AML-193 (cell line): ENCODE measurements at places on chromosomes 1 and 21.

- DNase-seq = no peak
These were observed 442.7 kb downstream of the PTBP2 start for GRCh38 chr1:97164276-97164639.

GRCh38 chr1:33137800-33138199 lies 44.0 kb downstream of the TRIM62 start:
- DNase-seq = no peak

DNA sequence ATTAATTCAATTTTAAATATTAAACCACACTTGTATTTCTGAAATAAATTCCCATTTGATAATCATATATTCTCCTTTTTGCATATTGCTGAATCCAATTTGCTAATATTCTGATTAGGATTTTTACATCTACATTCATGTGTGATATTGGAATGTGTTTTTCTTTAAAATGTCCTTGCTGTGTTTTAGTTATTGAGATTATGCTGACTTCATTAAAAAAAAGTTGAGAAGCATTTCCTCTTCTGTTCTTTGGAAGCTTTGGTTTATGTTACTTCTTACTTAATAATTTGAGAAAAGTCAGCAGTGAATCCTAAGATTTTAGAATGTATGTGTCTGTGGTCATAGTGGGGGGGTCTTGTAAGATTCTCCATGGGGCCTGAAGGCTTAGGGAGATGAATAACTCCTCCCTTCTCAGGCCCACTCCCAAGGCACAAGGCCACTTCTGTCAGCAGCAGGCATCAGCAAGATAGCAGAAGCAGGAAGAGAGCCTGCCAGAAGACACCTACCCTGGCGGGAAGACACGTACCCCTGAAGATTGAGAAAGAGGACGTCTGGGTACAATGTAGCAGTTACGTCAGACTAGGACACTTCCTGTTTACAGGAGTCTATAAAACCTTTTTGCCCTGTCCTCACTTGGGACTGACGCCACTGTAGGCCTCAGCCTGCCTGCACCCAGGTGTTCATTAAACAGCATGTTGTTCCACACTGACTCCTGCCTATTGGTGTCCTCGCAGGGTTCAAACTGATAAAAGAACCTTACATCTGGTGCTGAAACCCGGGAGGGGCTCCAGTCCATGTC lies 56.9 kb downstream of the ODF2L start:
- peak; percentile 68 for DNase-seq

- DNase-seq = peak; percentile 86
These were observed 3.3 kb upstream of the UTP11 start for GRCh38 chr1:38009088-38009840.

DNA sequence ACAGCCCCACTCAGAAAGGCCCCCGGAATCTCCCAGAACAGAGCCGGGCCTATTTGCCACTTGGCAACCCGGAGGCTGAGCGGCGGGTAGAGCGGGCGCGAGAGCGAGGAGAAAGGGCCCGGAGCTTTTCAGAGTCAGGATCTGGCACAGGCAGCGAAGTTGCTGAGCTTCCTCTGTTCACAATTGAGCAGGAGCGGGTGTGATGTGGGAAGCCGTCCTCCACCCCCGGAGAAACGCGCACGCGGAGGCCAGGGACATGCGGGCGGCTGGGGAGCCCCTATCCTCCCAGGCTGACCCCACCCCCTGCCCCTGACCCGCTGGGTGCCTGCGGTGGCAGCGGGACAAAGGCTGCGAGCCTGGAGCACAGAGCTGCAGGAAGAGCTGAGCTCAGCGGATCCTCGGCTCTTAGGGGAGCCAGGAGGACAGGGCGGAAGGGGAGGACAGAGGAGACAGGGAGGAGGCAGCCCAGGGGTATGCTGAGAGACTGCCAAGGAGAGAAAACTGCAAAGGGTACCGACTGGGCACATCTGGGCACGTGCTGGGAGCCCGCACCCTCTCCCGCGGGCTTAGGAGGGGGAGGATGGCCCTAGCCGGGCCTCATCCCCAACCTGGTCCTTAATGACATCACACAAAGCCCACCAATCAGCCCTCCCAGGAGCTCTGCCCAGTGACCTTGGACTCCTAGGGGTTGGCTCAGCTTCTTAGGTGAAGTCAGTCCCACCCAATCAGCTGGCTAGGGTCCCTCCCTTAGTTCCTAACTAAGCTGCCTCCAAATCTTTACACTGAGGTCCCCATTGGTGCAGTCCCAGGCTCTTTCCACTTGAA lies 9.3 kb downstream of the KIF21B start:
- DNase-seq = no peak

GRCh38 chr1:209884249-209884648 lies 53.8 kb upstream of the SYT14 start:
- no peak for DNase-seq
